SK-MEL-5 (cell line): ENCODE measurements at places on chromosomes 13 and 19. TPM values are rescaled to one million over a fixed set of nuclear protein-coding genes. Genes with fewer than 3 reads are reported as not detected.

DNA sequence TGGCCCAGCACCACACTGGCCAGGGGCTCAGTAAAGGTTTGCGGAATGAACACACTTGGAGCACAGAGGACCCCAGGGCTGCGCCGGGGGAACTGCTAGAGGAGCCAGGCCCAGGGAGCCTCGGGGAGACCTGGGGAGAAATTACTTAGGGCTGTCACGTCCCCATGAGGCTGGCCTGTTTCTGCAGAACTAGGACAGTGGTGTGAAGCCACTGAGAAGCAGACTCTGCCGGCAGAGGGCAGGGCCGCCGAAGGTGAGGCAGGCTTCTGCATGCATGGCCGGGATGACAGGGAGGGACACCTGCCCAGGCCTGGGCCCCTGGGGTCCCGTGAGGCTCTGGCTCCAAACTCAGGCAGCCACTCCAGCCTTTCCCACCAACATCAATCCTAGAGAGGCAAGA is 26.4 kb downstream of the ELAVL1 start:
- DNase-seq, result no peak

GPC5 gene
- 0.50 and 2.5 TPM in 2 replicates for total RNA-seq

DNA sequence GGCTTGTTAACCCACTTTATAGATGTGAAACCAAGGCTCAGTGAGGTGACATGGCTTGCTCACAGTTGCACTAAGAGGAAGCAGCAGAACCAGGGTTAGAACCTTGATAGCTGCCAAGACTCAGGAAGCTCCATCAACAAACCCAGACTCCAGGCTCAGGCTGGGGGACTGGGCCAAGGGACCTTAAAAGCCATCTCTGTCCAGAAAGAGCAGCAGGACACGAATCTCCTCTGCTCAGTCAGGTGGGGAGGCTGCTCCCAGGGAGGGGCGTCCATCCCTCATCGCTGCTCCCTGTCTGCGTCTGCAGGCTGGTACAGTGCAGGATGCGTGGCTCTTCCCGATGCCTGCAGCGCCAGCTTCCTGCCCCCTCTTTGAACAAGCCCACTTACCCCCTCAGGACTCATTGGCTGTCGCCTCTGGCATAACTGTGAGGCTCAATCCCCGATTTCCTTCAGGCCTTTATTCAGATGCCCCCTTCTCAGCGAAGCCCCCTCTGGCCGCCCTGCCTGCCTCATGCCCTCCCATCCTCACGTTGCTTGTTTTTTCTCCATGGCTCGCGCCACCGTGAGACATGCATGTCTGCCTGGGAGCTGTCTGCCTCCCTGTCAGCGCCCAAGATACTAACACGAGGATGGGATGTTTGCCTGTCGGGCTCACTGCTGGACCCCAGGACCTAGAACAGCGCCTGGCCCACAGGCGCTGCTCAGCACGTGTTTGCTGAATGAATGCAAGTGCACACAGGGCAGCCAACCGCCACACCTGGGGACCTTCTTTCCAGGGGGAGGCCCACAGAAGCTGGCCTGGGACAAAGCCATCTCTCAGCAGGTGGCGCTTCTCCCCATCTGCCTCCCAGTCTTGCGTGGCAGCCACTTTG is 21.5 kb downstream of the AKT2 start:
- no peak for DNase-seq

GRCh38 chr19:38650172-38650775 is 2.8 kb downstream of the ACTN4 start:
- DNase-seq, result no peak

NMRK2 gene
- total RNA-seq, result 1.2 and 2.5 TPM in 2 replicates

GRCh38 chr19:46388311-46389095 is 24.9 kb downstream of the CCDC8 start:
- no peak for DNase-seq

UBE2L5 gene
- total RNA-seq, result not detected in 2 replicates

- no peak for DNase-seq
Measured at GRCh38 chr13:75076476-75076875, 405.5 kb downstream of the TBC1D4 start.

SLC7A9 gene
- total RNA-seq, result 0.18 TPM in 1 of 2 replicates, not detected in the other

OR10H5 gene
- total RNA-seq, result not detected in 2 replicates

DNA sequence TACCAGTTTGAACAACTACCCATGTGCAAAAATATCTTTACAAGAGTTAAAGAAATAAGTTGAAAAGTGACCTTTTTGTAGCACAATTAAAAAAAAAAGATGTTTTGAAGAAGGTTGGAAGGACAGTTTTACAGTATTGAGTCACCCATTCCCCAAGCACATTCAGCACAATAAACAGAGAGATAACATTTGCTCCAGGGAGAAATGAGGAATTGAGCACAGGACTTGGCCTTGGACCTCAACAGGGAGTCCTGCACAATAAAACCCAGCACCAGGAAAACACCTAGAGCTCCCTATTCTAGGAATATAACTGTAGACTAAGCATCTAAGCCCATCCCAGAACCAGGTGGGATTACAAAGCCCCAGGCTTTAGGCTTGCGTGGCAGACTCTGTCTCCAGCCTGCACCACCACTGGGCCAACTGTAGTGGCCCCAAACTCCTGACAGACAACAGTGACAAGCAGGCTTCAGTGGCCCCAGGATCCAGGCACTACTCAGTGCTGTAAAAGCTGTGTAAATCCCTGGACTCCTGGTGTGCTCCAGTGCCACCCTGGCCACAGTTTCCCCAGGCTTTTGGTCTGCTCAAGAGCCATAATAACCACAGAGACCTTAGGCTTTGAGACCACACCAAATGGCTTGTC is 857.2 kb downstream of the SLITRK1 start:
- DNase-seq, result no peak

GRCh38 chr13:113476811-113477210 is 13.7 kb downstream of the DCUN1D2 start:
- DNase-seq, result no peak

UBL5 gene
- total RNA-seq, result 182 and 207 TPM in 2 replicates

GRCh38 chr19:49639401-49640112 is 386 bp downstream of the RRAS start:
- DNase-seq, result no peak

GRCh38 chr13:56773148-56773547 is 367.6 kb upstream of the PRR20A start:
- no peak for DNase-seq

GRCh38 chr19:45701676-45702075 is 9.2 kb downstream of the QPCTL start:
- no peak for DNase-seq

DNA sequence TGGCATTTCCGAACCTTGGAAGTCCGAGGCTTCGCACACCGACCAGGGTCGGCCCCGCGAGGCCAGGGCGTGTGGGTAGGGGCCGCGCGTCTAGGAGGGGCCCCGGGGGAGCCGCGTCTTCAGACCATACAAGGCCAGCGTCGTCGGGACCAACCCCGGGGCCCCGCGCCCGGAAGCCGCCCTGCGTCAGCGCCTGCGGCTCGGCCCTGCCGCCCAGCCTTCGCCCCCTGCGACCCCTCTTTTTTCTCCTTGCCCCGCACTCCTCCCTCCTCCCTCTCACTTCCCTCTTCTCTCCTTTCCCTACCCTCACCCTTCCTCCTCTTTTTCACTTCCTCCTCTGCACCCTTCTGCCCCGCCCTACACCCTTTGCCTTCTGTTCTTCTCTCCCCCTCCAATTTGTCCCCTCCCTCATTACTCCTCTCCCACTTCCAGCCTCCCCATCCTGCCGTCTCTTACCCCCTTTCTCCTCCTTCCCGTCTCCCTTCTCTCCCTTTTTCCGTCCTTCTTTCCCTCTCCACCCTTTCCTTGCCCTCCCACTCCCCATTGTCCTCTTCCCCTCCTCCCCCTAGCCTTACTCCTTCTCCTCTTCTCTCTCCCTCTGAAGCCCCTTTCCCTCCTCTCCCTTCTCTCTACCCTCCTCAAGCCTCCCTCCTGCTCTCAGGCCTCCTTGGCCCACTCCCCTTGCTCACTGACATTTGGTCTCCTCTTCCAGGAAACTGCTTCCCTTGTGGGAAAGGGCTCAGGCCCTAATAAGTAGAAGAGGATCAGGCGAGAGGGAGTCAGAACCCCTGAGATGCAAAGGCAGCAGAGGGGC is 2.2 kb upstream of the PLEKHG2 start:
- DNase-seq, result no peak

APLP1 gene
- 9.2 and 13.5 TPM in 2 replicates for total RNA-seq

DNA sequence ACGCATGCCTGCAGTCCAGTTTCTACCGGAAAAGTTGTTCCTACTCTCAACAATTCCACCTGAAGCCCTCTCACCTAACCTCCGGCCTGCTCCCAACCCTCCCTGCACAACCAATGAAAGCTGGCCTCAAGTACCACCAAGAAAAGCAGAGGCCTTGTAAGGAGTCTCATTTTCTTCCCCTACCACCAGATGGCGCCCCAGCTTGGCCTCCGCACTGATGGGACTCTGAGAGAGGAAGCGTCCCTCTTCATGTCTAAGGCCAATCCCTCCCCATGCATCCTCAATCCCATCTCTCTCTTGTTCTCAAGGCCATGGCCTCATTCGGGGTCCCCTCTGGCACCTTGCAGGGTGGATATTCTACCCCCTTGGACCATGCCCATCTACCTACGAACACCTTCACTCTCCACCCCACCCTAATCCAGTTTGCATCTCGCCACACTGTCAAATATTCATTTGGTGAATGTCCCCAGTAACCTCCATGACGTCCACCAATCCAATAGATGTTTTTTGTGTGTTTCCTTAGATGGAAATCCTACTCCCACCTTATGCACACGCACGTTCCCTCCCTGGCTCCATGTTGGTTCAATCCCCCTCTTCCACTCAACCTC is 412.8 kb downstream of the ZNF536 start:
- peak; percentile 79 for DNase-seq

APOC4 gene
- not detected in 2 replicates for total RNA-seq

GRCh38 chr13:44211704-44212346 is 161.8 kb upstream of the SERP2 start:
- no peak for DNase-seq

HIF3A gene
- total RNA-seq, result not detected in 2 replicates

DNA sequence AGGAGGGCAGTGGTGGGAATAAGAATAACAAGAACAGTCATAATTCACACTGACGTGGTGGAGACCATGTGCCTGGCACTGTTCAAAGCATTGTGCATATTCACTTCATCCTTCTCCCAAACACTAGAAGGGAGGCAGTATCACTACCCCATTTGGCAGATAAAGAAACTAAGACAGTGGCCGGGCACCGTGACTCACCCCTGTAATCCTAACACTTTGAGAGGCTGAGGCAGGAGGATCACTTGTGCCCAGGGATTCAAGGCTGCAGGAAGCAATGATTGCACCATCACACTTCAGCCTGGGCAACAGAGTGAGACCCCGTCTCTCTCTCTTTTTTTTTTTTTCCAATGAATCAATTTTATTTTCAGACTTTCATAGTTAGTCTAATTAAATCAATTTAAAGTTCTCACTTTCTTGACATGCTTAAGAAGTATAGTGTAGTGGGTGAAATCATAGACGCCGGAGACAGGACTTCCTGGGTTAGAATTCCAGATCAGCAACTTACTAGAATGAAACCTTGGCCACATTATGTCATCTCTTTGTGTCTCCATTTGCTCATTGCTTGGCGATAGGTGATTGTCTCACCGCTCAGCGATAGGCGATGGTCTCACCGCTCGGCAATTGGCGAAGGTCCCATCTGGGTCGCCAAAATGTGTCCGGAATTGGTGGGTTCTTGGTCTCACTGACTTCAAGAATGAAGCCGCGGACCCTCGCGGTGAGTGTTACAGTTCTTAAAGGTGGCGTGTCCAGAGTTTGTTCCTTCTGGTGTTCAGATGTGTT is 5.3 kb upstream of the ATG4D start:
- no peak for DNase-seq

DNA sequence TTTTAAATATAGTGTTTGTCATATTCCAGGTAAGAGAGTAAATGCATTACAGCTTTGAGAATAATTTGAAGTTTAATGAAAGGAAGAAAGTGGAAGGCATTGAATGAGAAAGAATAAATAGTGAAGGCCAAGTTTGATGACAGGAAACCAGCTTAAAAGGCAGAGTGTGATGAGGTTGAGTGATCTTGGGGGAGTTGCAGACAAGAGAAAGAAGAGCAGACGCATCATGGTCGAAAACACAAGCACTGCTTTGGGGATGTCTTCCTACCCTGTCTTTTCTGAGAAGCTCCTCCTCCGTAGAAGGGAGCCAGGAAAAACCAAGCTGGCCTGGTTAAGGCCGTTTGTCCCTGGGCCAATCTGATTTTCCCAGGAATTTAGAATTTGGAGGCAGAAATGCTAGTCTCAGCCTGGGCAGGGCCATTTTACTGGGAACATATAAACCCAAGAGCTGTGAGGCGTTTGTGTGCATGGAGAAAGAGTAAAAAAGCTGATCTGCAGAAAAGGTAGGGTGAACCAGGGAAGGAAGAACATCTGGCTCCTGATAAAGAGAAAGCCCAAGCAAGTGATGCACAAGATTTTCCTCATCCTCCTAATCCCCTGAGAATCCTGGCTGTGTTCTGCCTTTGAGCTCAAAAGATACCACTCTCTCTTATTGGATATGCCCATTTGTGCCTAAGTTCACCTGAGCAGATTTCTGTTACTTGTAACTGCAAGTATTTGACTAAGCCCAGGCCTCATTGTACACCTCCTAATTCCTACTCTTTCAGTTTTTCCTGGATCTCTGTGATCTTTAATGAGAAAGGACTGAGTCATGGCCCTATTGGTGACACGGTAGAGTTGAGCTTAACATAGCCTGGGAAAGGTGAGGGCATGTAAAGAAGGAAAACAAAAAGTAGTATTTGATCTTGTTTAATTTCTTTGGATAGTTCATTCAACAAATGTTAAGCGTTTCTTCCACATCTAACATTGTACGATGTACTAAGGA is 80.0 kb downstream of the WDFY2 start:
- no peak for DNase-seq

SLC25A41 gene
- 0.13 TPM in 1 of 2 replicates, not detected in the other for total RNA-seq

DNA sequence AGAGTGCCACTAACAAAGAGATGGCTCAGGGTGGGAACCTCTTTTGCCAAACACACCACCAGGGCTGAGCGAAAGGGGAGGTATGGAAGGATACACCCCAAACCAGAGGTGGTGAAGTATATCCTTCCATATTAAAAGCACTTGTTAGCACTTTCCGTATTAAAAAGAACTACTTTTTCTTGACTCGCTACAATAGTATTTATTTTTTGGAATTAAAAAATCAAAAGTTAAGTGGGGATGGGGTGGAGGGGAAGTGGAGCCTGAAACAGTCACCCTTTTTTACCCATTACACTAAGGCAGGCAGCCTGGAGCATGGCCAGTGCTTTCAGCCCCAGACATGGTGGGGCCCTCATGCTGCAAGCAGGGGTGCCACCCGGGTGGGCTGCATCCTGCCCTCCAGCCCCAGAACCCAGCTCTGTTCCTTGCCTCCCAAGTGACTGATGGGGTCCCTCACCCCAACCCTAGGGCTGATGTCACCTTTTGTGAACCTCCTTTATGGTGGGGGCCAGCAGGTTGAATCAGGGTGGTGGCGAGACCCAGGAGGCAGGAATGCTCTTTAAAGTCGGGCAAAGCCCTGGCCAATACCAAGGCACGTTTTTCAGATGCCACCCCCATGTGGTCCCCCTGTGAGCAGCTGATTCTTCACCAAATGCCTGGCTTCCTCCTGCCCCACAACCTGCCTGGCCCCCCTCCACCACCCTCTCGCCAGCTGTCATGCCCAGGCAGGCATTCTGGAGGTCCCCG is 31.0 kb downstream of the LYL1 start:
- no peak for DNase-seq

DNA sequence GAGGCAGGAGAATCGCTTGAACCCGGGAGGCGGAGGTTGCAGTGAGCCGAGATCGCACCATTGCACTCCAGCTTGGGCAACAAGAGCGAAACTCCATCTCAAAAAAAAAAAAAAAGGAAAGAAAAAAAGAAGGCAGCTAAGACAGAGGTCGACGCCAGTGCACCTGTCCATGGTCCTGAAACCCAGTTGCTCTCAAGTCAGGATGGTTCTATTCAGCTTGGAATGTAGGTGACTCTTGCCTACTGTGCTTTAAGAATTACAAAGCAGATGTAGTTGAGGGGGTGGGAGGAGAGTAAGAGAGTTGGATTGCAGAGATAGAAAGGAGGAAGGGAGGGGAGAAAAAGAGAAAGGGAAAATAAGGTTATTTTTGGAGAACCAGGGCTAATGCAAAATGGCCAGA is 18.7 kb downstream of the CACNG7 start:
- peak; percentile 44 for DNase-seq
